ENCODE measurements at places on chromosomes 1 and 21.
A peak's percentile ranks its signal among the peaks of the same experiment; 100 is the strongest.

DNA sequence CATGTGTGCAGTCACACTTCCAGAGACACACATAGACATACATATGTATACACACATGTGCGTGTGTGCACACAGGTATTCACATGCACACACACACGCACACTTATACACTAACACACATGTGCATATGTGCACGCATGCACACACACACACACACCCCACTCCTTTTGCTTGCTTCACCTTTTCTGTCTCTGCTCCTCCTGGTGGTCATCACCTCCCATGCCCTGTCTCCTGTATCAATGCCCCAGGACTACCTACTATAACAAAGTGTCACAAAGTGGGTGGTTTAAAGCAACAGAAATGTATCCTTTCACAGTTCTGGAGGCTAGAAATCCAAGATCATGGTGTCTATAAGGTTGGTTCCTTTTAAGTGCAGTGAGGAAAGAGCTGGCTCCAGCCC, 27.4 kb downstream of the ETS2 start:
- no peak for DNase-seq

GRCh38 chr1:67957066-67957465, 93.4 kb downstream of the DIRAS3 start:
- DNase-seq, result no peak

DNA sequence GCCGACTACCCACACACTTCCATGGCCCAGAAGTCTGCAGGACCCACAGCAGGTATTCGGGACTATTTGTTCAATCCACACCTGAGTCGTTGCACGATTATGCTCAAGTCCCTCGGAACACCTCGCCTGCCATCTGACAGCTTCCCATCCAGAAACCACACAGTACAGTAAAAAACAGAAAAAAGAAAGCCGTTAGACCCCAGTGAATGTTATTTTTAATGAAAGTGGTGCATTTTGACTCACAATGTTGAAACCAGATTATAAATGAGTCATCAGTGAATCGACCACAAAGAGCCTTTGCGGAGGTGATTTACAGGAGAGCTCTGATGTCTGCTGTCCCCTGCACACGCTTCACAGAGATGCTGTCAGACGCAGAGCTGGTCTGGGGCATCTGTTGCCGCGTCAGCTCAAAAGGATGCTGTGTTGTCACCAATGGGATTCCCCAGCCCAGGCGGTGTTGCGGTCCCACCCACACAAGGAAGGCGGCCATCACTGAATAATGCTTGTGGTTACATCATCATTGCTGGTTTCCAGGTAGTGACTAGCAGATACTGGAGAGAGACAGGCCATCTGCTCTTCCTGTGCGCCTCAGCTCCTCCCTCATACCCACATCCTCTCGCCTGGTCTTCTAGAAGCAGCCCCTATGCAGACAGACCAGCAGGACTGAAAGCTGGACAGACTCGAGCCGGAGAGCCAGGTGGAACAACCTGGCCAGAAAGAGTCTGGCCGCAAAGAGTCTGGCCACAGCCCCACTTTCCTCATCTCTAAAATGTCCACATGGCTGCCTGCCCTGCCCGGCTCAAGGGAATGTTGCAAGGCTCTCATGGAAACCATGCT, 116.8 kb downstream of the TOMM20 start:
- DNase-seq, result peak; percentile 100

GRCh38 chr1:214425716-214426425, 125.5 kb downstream of the PTPN14 start:
- DNase-seq, result no peak

- DNase-seq, result no peak
Measured at GRCh38 chr21:41620982-41621381, 113.0 kb upstream of the TMPRSS2 start.

- no peak for DNase-seq
Measured at GRCh38 chr1:168842306-168842705, 113.3 kb upstream of the DPT start.

DNA sequence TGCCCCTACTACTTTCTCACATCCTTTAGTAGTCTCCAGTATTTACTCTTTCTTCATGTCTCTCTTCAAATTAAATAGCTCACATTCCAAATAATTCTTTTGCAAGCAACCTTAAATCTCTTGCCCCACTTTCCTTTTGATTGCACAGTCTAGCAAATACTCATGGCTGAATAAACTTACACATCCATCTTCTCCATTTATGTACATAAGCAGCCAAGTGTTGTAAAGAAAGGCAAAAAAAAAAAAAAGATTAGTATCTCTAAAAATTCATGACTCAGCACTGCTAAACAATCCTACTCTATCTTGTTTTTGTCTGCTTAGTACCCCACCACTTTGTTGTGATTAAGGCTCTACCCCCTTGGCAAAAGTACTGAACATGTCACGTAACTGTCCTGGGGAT, 42.6 kb downstream of the F13B start:
- no peak for DNase-seq

GRCh38 chr1:188426561-188426960, 1597.8 kb downstream of the PLA2G4A start:
- DNase-seq, result peak; percentile 54

GRCh38 chr1:104056786-104057185, 307.1 kb downstream of the AMY1C start:
- DNase-seq, result no peak

GRCh38 chr1:17861685-17862084, 106.6 kb downstream of the ACTL8 start:
- no peak for DNase-seq

DNA sequence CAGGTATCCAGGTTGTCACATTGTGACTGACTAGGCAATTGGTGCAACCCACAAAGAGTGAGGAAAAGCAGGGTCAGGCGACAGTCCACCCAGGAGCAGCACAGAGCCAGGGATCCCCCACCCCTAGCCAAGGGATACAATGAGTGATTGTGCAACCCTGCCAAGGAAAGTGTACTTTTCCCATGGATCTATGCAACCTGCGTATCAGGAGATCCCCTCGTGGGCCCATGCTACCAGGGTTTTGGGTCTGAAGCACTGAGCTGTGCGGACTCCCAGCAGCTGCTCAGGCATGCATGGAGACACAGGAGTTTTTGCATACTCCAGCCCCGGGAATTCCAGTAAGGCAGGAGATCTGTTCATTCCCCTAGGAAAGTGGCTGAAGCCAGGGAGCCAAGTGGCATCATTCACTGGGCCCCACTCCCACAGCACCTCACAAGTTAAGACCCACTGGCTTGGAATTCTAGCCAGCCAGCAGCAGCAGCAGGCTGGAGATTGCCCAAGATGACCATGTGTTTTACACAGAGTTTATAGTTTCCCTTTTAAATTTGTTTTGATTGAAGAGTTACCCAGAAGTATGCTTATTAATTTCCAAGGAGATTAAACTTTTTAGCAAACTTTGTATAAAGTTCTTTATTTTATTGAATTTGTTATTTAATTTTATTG, 136.0 kb downstream of the LTN1 start:
- DNase-seq, result no peak

- no peak for DNase-seq
Measured at GRCh38 chr1:100087396-100087795, 45.3 kb downstream of the SASS6 start.

GRCh38 chr1:208500375-208500774, 256.2 kb upstream of the PLXNA2 start:
- DNase-seq, result no peak

GRCh38 chr1:201298396-201299381, 15.4 kb downstream of the PKP1 start:
- no peak for DNase-seq

DNA sequence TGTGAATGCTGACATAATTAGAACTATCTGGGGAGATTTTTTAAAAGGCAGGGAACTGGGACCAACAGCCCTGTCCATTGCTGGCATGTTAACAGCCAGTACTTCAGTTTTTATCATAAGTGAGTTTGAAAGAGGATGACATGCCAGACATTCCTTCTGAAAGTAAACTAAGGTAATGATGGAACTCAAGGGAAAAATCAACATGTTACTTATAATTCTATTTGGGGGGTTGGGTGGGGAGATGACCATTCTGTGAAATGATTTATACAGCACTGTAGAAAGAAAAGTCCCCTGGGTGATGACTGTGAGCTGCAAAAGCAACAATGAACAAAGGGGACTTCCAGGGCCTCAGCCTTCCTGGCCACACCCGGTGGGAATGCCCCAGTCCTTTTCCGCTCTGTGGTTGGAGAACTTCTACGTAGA, 5.4 kb upstream of the LAMC2 start:
- peak; percentile 29 for DNase-seq

DNA sequence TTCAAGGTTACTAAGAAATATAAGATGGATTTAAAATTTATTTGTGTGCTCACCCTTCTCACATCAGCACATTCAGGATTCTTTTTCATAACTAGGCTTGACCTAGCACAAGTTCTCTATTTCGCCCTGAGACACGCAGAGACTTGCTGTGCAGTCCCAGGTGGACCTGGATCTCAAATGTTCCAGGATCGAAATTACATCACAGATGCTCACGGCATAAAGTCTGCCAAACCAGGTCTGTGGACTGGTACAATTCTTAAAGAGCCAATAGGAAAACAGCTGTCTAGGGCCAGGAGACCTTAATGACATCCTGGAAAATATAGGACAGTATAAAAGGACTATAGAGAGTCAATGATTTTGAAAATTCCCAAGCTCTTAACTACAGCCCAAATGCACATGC, 2.2 kb downstream of the PGBD5 start:
- no peak for DNase-seq

- DNase-seq, result peak; percentile 21
Measured at GRCh38 chr1:18556364-18556763, 74.3 kb upstream of the PAX7 start.

DNA sequence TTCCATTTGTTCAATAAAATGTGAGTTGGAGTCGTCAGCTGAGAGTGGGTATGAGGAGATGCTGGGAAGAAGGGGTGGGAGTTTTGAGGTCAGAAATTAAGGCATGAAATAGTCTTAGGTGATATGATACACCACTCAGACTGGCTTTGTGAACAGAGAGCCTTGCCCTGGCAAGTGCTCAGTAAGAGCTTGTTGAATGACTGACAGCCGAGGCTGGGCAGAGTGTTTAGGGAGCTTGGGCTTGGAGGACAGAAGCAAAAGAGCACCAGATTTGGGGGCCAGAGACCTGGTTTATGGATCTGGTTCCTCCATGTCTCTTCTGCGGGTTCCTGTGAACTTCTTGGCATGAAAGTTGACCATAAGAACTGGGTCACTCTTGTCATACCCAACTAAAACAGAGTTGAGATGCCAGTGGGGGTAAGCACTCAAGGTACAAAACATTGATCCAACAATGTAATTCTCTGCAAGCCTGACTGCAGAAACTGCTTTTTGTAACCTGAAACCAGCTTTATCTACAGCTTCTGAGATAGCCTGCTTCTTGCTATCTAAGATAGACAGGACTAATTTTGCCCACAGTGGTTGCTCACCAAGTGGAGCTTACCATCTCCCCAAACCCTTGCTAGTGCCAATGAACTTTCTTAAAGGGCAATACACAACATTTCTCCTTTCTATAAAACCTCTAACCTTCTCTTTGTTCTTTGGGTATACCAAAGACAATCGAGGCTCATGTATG, 126.4 kb downstream of the TENT5C start:
- no peak for DNase-seq

DNA sequence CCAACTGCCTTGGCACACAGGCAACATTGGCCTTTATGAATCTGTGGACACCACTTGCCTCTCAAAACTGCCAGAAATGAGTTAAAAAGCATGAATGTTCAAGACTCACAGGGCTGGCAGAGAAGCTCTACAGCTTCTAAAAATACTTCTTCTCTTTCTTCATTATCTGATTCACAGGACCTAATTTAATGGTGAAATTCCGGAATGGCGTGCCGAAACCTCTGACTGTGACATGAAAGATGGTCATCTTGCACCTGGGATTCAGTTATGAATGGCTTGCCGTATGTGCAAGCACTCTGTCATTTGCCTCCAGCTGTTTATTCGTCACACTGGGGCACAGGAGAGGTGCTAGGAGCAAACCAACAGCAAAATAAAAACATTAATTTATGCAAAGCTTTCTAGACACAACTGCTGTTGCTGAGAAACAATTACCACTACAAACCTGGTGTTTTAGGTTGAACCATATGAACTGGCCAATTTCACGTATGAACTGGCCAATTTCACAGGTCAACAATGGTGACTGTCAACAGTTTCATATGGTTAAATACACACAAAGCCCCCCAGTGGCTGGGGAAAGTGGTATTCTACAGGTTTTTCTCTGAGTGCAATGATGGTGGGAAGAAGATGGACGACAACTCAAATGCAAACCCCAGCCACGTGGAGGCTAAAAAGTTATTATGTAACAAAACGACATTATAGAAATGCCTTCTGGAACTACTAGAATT, 648.3 kb downstream of the KIF26B start:
- no peak for DNase-seq

- DNase-seq, result no peak
Measured at GRCh38 chr1:196444634-196445033, 163.6 kb downstream of the KCNT2 start.

GRCh38 chr1:203569490-203570318, 56.9 kb upstream of the ATP2B4 start:
- DNase-seq, result peak; percentile 27

GRCh38 chr1:65229201-65229600, 80.1 kb upstream of the DNAJC6 start:
- no peak for DNase-seq

GRCh38 chr1:41409825-41410224, 48.6 kb downstream of the FOXO6 start:
- DNase-seq, result no peak

GRCh38 chr1:24643363-24644099, 429 bp downstream of the SRRM1 start:
- peak; percentile 7 for DNase-seq

GRCh38 chr1:87786229-87786628, 457.5 kb downstream of the LMO4 start:
- no peak for DNase-seq

DNA sequence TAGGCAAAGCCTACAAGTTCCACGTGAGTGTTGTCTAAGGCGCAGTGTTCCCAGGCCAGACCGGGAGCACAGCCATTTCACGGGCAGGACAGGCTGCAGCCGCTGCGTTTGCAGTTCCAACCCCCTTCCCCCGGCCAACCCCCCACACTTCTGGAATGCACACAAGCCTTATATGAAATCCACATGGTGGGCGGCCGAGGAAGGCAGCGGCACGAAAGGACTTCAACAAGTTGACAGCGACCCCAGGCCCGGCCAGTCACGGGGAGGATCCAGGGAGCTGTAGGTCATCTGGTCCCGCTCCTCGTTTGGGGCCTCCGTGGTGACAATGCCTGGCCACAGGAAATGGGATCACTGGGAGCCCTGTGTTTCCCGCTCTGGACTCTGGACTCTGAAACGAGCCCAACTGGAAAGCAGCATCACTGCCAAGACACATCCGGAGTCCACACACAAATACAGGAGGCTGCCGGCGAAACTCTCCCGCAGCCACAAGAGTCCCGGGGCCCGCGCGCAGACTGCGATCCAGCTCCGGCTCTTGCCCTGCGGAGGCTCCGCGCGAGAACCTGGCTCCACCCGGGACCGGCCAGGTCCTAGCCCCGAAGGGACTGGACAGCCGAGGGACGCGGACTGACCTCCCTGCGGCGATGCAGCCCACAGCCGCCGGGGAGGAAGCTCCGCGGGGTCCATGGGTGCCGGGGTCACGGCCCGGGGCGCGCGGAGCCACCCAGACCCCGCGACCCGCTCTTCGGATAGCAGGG, 794 bp downstream of the NID1 start:
- DNase-seq, result peak; percentile 76

GRCh38 chr1:206866062-206866461, 639 bp downstream of the IL20 start:
- no peak for DNase-seq

- DNase-seq, result no peak
Measured at GRCh38 chr21:42304556-42305454, 10.4 kb downstream of the TFF3 start.

All from HCEC 1CT (cell line).